ENCODE measurements at places on chromosomes 1 and 21.

DNA sequence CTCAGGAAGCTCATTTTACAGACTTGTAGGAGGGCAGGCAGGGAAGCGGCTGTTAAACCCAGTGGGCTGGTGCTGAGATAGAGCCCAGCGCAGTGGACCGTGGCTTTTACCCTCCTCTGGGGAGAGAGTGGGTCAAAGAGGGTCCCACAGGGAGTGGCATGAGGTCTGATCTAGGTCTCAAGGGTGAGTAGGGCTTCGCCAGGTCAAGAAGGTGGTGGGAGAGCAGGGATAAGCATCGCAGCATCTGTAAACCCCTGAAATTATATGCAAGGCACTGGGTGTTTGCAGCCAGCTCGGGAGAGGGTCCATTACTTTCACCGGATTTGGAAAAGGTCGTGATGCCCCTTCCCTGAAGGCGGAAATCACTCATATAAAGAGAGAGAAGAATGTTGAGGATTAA lies 89.1 kb downstream of the ZSCAN20 start:
- DNase-seq: no peak

DNA sequence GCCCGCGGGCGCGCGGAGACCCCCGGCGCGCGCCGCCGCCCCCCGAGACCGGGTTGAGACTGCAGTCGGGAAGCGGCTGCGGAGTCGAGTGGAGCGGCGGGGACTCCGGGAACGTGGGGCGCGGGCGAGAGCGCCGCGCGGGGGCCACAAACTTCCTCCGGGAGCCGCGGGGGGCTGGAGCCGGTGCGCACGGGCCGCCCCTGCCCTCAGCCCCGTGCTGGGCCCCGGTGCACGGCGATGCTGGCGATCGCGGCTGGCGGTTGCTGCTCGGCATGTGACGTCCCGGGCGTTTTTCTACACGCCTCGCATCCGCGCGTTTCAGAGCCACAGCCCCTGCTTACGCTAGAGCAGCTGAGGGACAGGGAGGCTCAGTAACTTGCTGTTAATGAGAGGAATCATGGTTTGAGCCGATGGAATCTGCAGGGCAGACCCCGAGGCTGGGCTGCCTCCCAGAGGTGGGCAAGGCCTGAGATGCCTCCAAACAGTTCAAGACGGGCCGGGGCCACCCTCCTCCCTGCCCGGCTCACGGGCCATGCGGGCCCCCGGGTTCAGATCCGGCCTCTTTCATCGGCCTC lies 520 bp downstream of the TMEM201 start:
- peak; percentile 51 for DNase-seq

DNA sequence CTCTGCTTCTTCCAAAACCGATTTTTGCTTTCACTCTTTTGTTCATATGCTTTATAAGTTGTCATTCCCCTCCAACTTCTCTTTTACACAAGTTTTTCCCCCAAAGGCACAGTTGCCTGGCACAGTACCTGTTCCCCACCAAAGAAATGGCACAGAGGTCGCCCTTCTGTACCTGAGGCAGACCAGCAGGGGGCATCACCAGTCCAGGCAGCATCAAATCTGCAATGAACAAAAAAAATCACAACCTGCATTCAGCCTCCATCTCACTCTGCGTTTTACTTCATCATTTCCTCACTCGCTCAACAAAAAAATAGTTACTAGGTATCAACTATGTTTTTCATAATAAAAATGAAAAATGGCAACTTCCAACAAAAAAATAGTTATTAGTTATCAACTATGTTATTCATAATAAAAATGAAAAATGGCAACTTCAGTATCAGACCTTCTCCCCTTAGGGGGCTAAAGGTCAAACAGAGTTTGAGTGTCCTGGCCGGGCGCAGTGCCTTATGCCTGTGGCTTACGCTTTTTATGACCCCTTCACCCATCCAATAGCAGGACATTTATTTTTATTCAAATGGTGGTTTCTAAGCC lies 4.1 kb downstream of the EIF2D start:
- no peak for DNase-seq

DNA sequence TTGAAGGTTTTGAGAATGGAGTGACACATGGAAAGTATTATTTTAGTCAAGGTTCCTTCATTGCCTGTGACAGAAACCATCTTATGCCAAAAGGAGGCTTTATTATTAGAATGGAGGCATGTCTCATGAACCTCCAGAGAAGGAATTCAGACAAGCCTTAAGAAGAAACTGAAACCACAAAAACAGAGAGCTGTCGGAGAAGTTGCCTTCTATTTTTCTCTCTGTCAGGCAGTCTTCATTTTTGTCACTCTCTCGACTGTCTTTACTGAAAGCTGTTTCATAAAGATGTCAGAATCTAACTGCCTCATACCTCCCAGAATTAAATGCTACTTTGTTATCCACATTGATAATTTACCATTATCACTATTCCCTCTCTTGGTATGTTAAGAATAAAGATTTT lies 434.7 kb upstream of the ADGRL4 start:
- no peak for DNase-seq

DNA sequence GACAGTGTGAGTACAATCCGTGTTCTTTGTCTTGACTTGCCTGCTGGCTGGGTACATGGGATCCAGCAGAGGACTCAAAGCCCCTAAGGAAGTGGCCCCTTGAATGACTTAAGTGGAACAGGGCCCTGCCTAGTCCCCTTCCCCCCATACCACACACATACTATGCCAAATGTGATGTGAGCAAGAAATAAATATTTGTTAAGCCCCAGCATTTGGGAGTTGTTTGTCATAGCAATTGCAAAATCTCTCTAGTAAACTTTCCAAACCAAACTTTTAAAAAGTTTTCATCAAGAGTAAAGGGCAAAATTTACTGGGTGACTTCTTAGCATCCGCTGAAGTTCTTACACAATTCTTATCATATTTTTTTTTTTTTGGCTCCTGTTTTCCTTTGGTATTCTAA lies 32.5 kb upstream of the CACHD1 start:
- no peak for DNase-seq

- DNase-seq: peak; percentile 35
Observed at GRCh38 chr1:54977533-54978297, 2.7 kb upstream of the TMEM61 start.

DNA sequence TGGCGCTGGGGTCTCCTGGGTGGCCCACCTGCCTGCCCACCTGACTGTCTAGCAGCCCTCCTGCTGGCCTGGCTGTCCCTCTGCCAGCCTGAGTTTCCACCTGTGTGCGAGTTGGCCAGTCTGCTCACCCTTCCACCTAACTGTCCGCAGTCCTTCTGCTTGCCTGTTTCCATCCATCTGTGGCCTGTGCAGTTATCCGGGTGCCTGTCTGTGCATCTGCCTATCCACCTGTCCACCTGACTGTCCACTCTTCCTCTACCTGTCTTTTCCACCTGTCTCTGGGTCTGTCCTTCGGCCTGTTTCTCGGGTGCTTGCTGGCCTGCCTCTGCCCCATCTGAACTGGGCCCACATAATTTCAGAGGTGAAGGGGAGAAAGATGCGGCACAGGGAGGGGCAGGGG lies 1.9 kb downstream of the KCNQ4 start:
- no peak for DNase-seq

GRCh38 chr1:76494807-76495206 lies 372.5 kb upstream of the ST6GALNAC5 start:
- DNase-seq: no peak

GRCh38 chr21:43739621-43740435 lies 20.9 kb downstream of the PDXK start:
- DNase-seq: no peak

DNA sequence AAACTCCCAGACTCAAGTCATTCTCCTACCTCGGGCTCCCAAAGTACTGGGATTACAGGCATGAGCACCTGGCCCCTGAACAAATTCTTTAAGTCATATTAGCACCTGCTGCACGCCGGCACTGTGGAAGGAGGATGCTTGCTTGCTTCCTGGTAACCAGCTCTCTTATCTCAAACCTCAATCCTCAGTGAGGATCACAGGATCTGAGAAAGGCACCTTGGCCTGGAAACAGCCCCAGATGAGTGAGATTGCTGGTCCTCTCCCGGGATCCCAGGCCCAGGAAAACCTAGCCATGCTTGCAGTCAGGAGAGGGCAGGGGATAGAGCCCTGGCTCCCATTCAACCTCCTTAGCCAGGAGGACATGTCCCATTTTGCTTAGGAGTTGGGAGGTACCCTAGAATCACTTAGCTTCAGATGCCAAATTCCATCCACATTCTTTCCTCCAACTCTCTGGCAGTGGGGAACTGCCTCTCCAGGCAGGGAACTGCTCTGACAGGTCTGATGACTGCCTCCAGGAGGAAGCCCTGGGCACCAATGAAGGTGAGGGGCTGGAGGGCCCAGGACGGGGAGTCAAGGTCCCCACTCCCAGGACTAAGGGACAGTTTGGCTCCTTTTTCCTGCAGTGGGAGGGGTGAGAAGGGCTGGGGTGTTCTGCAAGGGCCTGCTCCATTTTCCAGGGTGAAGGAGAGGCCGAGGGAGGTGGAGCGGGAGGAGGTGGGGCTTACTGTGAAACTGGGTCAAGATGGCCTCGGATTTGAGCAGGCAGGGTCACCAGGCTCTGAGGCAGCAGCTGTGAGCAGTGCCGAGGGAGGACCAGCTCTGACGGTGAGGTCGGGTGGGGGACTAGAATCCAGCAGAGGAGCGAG lies 9.5 kb downstream of the GPR37L1 start:
- no peak for DNase-seq

- DNase-seq: no peak
Observed at GRCh38 chr1:235649368-235650163, at the start of gene GNG4. GNG4 (minus strand) TSS chr1:235649784; CDS start chr1:235583838, 65,946 bp downstream.

- DNase-seq: no peak
Observed at GRCh38 chr1:40694353-40694874, 2.9 kb downstream of the NFYC start.

GRCh38 chr1:94716965-94717364 lies 103.2 kb upstream of the SLC44A3 start:
- DNase-seq: no peak

GRCh38 chr1:10431070-10431730 lies 967 bp downstream of the CENPS start:
- no peak for DNase-seq
